Breast epithelium (tissue), 4 donors: ENCODE measurements at places on chromosomes 11 and 22. TPM values are rescaled to one million over a fixed set of nuclear protein-coding genes. Genes with fewer than 3 reads are reported as not detected.

Gene CYP2D6
- total RNA-seq: 2.0 TPM

Gene KRTAP5-11
- total RNA-seq: not detected

DNA sequence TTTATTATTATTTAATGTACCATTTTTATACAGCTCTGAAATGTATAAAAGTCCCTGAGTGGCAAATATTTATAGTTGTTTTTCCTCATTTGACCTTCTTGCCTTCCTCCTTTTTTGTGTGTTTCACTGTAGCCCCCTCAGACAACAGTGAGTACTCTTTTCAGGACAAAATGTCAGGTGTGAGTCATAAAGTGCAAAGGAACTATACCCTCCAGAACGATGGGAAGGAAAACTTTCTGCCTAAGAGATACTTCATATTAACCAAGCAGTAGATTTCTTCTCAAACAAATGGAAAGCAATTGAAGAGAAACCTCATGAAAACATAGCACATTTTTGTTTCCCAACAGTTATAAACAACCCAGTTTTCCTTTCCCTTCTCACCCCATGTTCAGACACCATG, 16.1 kb upstream of the MS4A7 start:
- no peaks in the 10 kb centered on the region for H3K27me3 ChIP-seq
- H3K27ac ChIP-seq: no peak overlapping the region
- no peak overlapping the region for H3K4me3 ChIP-seq
- no peaks in the 10 kb centered on the region for H3K4me1 ChIP-seq
- no peaks in the 10 kb centered on the region for H3K36me3 ChIP-seq

DNA sequence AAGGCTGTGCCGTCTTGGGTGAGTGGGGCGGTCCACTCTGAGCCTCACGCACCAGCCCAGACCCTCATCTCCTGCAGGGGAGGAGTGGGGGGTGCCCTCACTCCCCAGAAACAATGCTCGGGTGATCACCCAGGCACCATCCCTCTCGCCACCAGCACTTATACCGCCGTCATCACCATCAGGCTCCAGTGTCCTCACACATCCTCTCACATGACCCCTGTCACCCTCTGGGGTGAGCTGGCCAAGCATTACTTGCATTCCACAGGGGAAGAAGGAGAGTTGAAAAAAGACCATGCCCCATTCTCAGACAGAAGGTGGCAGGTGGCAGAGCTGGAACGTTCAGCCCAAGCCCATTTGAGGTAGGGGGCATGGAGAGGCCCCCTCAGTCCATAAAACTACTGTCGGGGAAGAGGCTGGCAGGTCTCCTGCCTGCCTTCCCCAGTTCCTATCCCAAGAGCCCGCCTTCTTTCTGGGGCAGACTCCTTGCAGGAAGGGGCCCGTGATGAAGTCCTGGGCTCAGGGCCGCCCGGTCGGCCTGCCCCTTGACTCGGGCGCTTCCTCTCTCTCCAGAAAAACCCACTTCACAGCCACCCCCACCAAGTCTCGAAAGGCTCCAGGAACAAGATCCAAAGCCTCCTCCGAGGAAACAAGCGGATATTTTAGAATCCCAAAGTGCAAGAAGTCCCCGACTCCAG, 153.3 kb downstream of the DSCAML1 start:
- H3K27me3 ChIP-seq: no peaks in the 10 kb centered on the region
- no peaks in the 10 kb centered on the region for H3K36me3 ChIP-seq
- no peak for DNase-seq
- H3K4me1 ChIP-seq: no peaks in the 10 kb centered on the region

DNA sequence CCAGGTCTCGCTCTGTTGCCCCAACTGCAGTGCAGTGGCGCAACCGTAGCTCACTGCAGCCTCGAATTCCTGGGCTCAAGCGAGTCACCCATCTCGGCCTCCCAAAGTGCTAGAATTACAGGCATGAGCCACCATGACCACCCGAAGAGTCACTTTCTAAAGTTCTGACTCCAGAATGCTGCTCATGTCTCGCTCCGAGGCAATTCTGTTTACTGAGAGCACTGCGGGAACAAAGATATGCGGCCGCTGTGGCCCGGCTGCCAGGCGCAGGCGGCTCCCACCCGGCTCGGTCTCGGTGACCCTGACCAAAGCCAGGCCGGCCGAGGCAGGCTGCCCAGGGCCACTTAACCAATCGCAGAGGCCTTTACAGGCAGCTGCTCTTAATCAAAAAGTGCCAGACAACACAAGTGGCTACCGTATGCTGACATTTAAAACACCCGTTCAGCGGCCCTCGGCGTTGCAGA, 78.7 kb downstream of the PHF21B start:
- no peaks in the 10 kb centered on the region for H3K27me3 ChIP-seq
- H3K36me3 ChIP-seq: no peaks in the 10 kb centered on the region
- no peak overlapping the region for H3K27ac ChIP-seq

GRCh38 chr22:23240639-23241389, 60.5 kb downstream of the BCR start:
- no peaks in the 10 kb centered on the region for H3K36me3 ChIP-seq
- H3K4me3 ChIP-seq: no peak overlapping the region
- H3K27me3 ChIP-seq: no peaks in the 10 kb centered on the region
- peaks cover 9% of the 10 kb centered on the region for H3K4me1 ChIP-seq
- DNase-seq: no peak
